RWPE1 (cell line): ENCODE measurements at places on chromosomes 6 and 20.

DNA sequence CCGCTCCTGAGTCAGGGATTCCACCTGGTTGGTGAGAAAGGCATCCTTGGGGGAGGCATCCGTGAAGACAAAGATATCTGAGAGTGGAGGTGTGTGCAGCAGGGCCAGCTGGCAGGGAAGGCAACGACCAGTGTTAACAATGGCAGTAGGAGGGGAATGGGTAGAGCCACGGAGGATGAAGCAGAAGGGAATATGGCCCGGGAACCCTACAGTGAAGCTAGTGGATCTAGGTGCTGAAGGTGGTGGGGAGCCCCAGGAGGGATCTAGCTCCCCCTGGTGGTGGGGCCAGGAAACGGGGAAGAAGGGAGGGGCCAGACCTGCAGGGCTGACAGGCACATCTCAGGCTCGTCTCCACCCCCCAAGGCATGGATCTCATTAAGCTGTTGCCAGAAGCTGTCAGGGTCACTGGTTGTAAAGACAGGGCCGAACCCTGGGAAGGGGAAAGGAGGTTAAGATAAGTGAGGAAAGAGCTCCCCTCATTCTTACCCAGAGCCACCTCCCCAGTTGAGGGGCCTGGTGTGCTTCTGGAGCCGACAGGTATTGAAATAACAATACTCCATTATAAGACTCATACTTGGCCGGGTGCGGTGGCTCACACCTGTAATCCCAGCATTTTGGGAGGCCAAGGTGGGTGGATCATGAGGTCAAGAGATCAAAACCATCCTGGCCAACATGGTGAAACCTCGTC lies 7.3 kb downstream of the VWA7 start:
- peak; percentile 85 for DNase-seq

DNA sequence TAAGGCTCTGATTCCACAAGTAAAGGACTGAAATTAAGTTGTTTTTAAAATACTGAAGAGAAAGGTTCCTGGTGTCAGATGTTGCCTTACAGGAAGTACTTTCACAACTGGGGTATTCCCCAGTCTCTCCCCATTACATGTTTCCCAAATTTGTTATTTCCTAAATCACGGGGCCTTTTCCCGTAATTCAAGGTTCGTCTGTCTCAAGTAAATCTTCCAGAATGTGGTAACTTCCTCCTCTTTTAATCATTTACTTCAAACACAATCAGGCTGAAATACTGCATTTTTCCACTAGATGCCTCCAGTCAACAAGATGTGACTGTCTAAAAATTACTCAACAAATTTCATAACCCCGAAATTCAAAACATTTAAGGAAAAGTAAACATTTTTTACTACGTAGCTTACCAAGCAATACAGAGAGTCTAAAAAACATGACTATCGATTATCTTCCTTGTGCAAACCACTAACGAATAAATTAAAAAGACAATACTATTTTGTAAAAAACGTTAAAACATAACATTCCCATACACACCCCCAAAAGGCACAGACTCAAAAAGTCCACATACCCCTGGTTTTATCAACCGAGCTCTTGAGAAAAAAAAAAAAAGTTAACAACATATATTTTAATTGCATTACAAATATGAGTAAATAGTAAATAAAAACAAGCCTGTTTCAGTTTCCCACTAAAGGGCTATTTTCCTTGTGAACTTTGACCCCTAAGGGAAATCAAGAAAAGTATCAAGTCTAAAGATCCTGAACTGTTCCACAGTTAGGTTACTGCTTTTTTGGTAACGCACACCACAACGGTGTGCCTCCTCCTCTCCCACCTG lies 1.7 kb downstream of the SOD2 start:
- peak; percentile 64 for DNase-seq

GRCh38 chr6:102759415-102759814 lies 1365.9 kb downstream of the GRIK2 start:
- no peak for DNase-seq

DNA sequence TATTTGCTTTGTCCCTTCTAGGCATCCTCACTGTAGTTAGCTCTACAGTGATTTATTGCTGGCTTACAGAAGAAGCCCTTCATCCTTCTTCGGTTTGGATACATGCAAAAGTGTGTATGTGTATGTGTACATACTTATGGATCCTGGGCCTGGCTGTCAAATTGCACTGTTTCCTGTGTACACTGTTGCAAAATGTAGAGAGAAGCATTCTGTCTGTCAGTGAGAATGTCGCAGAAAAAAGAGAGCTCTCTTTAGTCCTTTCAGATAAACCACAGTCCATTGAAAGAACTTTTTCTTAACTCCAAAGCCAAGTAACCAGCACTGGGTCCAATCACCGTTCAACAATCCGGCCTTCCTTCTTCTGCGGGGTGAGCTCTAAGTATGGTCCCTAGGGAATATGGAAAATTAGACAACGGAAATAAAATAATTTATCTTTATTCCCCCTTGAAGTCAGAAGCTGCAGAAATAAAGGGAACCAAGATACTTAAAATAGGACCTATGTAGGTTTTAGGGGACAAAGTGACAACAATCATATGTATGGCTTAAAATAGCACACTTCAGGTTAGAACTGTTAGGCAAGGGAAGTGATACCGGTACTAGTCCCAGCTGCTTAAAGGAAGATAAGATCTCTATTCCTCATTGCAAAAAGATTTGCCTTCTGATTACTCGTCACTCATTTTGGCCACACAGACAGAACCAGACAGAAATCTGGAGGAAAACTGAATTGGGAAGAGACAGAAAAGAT lies 107.0 kb downstream of the CD83 start:
- DNase-seq, result no peak

DNA sequence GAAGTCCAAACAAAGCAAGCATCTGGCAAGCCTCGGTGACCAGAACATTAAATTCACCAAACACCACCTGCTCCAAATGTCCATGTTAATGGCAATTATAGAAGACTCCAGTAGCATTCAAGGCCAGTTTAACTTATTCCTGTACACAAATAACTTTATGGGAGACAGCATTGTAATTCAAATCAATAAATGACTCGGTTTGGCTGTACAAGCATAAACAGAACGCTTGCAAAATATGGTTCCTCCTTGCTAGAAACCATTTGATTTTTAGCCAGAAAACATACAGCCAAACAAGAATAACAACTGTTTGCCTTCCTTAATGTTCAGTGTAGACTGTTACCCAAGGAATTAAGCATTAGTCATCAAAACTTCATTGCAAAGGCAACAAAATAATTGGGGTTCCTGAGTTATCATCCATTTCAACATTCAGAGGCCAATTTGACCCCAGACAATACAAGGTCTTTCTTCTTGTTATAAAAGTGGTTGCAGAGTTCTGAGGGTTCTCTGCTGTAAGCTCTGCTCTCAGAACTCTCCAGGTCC lies 125.1 kb downstream of the BFSP1 start:
- DNase-seq, result no peak

DNA sequence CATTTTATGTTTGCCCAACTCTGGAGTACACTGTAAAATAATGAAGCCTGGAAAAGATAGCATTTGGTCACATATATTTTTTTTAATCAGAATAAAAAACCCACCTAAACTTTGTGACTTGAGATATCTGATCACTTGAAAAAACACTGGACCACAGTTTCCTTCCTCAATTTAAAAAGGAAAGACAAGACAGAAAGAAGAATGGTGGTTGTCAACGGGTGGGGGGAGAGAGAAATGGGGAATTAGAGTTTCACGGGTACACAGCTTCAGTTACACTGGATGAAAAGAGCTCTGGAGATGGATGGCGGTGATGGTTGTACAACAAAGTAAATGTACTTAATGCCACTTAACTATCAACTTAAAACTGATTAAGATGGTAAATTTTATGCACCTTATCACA lies 14.7 kb upstream of the DST start:
- DNase-seq, result no peak

DNA sequence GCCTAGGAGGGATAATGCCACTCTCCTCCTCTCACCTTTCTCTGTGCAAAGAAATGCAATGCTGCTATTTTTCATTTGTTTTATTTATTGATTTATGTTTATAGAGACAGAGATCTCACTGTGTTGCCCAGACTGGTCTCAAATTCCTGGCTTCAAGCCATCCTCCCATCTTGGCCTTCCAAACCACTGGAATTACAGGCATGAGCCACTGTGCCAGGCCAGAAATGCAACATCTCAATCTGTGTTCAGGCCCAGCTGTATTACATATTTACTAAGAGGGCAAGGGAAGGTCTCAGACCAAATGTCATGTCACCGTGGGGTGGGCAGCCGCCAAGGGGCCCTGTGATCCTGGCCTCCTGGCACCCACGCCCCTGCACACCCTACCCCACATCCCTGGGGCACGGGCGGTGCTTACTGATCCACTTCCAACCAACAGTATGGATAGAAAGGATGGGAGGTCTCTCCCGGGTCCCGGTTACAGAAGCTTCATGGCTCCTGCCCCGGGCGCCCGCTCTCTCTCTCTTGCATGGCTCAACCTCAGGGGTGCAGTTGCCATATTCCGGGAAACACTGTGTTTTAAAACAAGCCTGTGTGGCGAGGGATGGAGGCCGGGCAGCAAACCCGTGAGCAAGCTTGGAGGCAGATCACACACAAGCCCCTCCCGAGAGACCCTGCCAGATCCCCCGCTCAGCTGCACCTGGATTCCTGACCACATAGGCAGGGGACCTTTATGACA lies 111.8 kb downstream of the AGPAT4 start:
- DNase-seq, result no peak

DNA sequence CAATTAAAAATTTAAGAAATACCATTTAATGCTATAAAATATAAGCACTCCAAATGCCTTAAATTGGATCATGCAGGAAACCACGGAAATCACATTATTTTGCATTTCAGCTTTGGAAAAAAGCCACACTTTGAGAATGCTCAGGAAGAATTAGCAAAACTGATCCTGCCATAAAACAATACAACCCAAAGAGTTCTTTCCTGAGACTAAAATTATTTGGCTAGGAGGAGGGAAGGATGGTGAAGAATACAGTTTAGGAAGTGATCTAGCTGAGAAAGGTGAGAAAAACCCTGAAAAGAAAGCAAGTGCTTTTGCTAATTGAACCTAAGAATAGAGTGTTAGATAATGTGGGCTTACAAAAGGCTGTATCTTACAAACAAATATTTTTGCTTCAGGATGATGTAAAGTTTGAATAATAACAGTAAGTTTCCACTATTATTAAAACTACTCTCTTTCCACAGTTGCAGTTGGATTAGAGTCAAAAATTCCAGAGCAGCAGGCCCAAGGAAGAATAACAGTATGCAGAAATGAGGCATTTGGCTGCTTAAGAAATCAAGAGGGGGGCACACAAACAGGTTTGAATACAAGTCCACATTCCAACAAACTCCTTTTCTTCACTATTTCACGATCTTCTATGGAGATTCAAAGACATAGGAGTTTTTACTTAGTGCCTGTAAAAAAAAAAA lies 565.4 kb downstream of the RFPL4B start:
- DNase-seq, result no peak

GRCh38 chr6:42618105-42618504 lies 54.3 kb downstream of the UBR2 start:
- no peak for DNase-seq

- DNase-seq, result no peak
Measured at GRCh38 chr20:40493071-40493470, 196.0 kb downstream of the MAFB start.

DNA sequence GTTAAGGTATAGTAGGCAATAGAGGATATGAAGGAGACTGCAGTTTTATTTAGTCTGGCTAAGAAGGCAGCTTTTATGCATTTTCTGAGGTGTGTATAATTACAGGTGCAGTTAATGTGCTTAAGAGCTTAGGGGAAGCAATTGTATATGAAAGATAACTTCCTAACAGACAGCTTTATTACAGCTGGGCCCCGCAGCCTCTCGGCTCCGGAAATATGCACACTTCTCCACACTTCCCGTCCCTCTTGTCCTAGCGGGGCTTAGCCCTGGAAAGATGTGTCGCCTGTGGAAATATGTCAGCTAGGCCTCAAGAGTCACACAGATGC lies 178.4 kb upstream of the ARID1B start:
- no peak for DNase-seq

GRCh38 chr6:56292505-56293181 lies 45.3 kb upstream of the COL21A1 start:
- DNase-seq, result peak; percentile 55

- no peak for DNase-seq
Measured at GRCh38 chr6:43674291-43674690, 13.3 kb downstream of the MRPS18A start.

DNA sequence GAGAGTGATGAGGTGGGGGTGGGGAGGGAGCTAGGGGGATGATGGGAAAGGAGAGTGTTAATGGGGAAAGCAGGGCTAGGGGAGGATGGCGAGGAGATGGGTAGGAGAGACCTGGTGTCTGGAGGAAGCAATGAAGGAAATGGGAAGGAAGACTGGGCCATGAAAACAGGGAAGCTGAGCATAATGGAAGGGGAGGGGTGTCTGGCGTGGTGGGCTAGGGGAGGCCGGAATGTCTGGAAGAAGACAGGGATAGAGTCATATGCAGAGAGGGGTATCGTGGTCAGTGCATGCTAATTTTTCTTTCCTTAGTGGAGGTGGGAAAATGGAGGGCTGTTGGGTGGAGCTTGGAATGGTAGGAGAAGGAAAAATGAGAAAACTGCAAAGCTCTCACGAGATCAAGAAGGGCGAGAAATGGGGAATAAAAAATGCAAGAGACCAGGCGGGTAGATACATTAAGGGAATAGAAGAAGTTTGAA lies 423 bp downstream of the KLHDC3 start:
- peak; percentile 26 for DNase-seq

DNA sequence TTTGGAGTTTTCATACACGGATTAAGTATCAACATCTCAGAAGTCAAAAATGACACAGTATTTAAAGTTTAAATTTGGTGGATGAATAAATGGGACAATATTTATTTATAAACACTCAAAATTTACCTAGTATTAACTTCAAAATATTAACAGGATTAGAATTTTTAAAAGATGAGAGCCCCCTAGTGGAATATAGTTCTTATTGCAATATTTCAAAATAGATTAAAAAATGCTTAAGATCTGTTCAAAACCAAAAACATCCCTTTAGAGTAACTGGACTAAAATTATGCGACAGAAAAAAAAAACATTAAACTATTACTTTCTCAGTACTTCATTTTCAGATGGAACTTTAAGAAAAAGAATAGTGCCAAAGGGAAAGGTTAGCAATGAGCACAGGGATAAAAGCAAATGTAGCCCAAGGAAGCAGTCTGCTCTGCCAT lies 56.6 kb downstream of the SNX14 start:
- peak; percentile 5 for DNase-seq
